Foreskin keratinocyte (primary cell): ENCODE measurements at places on chromosomes 5 and 9.

- no peak for DNase-seq
Measured at GRCh38 chr9:133168432-133168831, 4.7 kb upstream of the GBGT1 start.

DNA sequence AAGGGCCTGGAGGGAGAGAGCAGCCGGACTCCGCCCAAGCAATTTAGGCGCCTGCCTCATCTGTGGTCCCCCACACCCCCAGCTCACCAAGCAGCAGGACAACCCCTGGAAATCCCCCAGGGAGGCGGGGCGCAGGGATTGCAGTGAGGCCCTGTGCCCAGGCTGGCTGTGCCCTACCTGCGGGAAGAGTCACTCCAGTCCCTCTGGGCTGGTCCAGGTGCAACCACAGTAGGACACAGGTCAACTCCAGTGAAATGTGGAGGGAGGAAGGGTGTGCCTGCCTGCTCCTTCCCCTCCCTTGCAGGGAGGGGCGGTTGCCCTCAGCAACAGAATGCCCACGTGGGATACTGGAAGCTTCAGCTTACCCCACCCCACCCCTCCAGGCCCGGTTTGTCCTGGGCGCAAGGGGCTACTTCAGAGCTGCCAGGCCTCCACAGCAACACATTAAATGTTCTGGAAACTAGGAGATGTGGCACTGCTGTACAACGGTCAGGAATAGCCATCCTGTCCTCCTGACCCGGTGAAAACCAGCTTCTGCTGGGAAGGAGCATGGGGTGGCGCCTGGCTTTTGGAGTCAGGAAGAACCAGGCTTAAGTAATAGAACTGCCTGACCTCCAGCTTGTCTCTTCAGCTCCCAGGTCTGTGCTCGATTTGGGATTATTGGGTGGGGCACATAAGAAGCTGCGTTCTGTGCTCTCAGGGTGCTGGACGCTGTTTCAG lies 22.5 kb downstream of the ABO start:
- no peak for DNase-seq

DNA sequence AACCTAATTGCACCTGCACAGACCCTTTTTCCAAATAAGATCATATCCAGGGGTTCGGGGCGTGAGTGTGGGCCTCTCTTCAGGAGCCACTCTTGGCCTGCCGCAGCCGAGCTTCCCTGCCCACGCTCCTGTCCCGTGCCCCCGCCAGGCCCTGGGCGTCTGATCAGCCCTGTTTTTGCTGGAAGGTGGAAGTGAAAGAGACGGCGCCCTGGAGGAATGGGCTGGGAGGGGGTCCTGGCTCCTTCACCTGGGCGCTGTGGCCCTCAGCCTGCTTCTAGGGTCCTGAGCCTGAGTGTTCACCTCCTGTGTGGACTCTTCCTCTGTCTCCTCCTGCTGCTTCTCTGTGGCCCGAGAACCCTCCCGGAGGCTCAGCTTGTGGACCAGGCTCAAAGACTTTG lies 11.2 kb upstream of the COL5A1 start:
- no peak for DNase-seq

GRCh38 chr5:174120401-174121005 lies 75.0 kb downstream of the NSG2 start:
- no peak for DNase-seq

- peak; percentile 3 for DNase-seq
Measured at GRCh38 chr9:131927091-131927490, 152.6 kb downstream of the MED27 start.

DNA sequence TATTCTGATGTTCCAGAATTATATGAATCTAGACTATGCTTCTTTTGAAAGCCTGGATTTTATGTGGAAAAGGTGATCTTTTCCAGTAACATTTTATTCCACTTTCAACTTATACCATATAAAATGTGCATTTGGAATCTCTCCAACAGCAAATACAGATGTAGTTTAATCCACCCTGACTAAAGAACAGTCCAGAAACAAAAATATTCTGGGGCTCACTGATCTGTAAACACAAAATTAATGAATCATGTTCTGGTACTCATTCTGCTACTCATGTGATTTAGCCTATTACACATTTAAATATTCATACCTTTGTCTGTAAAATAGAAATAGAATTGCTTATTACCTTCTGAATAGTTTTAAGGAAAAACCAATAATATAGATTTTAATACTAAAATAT lies 125.8 kb downstream of the ARRDC3 start:
- no peak for DNase-seq

DNA sequence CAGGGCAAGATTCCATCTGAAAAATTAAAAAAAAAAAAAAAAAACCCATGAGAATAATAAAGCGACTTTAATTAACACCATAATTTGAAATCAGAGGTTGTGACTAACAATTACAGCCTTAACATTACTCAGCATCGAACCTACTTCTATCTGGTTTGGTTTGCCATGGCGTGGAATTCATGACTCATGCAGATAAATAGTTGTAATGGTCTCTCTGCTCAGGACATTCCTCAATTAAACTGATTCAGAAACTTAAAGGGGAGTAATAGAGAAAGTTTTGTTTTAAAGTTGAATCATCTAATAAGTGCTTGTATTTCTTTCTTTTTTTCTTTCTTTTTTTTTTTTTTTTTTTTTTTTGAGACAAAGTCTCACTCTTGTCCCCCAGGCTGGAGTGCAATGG lies 135.5 kb downstream of the SPATA31D1 start:
- DNase-seq = peak; percentile 58

DNA sequence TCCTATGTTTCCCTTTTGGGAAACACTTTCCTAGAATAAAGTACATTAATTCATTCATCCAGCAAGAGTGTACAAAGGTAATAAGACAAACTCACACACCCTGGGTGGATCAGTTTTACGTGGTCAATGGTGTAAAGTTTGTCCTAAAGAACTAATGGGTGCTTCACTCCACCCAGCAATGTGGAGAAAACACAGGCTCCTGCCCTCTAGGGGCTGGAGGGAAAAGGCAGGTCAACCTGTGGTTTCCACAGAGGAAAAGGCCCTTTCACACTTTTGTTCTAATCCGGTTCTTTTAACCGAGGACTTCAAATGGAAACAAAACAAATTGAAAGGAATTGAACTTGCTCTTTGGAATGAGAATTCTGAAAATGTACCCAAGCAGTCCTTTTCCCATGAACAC lies 80.9 kb upstream of the SPOCK1 start:
- no peak for DNase-seq

DNA sequence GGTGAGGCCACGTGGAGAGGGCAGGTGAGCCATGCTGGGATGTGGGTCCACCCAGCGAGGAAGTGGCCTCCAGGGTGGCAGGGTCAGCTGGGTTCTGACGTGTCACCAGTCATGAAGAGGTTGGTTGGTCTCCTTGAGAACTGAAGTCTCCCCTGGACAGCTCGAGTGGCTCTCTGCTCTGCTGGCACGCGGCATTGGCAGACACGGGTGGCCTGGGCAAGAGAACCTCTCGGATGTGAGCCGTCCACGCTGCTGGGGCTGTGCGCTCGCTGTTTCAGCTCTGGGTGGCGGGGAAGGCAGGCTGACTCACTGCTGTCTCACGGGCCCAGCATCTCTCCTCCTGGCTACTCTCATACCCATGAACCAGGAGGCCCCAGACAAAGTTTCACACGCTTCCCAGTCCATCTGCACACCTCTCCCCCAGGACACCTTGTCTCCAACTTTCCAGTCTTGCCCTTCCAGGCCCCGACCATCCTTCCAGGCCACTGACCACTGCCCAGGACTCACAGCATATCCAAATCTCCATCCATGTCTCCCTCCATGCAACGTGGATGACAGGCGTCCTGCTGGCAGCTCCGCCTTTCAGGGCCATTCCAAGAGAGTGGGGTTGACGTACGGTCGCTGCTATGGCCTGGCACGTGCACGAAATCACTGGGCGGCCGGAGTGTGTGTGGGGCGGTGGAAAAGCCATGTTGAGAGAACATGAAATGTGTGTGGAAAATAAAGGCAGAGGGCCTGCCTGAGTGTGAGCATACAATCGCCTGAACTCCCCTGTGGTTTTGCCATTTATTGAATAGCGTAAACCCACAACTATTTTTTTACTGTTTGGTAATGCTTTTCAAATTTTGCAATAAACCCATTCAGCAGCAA lies 145.0 kb upstream of the COL5A1 start:
- no peak for DNase-seq

GRCh38 chr5:61329550-61330128 lies 2.4 kb upstream of the ZSWIM6 start:
- no peak for DNase-seq

- peak; percentile 7 for DNase-seq
Measured at GRCh38 chr5:170809551-170809950, 26.0 kb downstream of the GABRP start.

GRCh38 chr9:137044502-137045177 lies 1.3 kb downstream of the NPDC1 start:
- DNase-seq = no peak

DNA sequence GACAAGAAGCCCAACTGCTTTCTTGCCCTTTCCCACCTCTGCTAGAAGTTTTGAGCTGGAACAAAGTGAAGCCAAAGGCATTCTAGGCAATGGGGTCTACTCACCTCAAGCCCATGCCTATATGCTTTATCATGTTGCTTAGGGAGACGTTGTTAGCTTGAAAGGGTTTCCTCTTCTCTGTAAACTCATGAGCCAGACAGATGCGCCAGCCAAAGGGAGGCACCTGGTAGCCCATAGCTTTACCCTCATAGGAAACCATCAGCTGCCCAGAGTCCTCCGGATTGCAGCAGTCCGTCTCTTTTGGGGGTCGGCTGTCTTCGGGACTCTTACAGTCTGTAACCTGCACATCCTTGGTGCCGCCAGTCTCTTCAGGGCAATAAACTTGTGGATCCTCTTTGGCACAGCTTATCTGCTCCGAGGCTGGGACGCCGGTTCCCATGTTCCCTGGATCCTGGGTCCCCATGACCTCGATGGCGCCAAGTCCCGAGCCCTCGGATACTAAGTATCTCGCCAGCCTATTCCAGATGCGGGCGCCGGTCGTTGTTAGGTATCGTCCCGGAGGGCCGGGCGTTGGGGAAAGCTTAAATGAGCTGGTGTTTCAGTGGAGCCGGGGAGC lies 678 bp downstream of the GBA2 start:
- DNase-seq = no peak

DNA sequence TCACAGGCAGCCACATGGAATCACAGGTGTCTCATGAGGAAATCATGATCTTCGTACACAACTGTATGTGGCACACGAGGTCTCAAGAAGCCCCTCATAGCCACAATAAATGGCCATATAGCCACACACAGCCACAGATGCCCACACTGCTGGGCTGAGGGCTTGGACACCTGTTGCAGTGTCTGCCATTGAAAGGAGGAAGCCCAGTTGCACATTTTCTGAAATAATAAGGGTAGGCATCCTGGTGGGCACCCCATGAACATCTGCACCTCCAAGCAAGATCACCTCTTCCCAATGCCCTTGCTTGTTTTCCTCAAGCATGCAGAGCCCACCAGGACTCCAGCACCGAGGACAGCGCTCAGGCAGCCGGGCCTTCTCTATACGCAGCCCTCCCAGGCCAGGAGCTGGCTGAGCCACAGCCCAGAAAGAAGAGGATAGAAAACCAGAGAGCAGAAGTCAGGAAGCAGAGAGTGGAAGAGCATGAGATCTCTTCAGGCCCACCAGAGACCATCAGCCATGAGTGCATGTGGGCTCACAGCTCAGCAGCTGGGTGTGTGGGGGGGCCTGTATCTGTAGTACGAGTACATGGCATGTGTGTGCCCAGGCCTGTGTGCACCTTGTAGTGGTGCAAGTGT lies 1.0 kb upstream of the ACSL6 start:
- no peak for DNase-seq

- no peak for DNase-seq
Measured at GRCh38 chr9:125189011-125189360, 617 bp downstream of the PPP6C start.

- no peak for DNase-seq
Measured at GRCh38 chr9:91945277-91946085, 4.5 kb downstream of the ROR2 start.

GRCh38 chr9:69655065-69655464 lies 17.1 kb downstream of the APBA1 start:
- no peak for DNase-seq

- DNase-seq = no peak
Measured at GRCh38 chr9:2872931-2873323, 29.0 kb upstream of the PUM3 start.

DNA sequence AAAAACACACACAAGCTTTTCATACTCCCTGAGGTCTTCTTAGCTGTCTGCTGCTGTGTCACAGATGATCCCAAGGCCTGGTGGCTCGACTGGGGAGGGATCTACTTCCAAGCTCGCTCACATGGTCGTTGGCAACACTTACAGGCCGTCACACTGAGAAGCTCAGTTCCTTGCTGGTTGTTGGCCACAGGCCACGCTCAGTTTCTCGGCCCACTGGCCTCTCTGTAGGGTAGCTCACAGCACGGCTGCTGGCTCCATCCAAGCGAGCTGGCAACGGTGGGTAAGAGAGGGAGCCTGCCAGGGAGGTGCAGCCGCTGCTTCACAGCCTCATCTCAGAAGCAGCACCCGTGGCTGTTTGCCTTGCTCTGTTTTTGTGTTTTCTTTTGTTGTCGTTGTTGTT lies 43.8 kb upstream of the GFPT2 start:
- DNase-seq = no peak
